NCI-H187 (cell line): ENCODE measurements at places on chromosomes 6 and 20.

DNA sequence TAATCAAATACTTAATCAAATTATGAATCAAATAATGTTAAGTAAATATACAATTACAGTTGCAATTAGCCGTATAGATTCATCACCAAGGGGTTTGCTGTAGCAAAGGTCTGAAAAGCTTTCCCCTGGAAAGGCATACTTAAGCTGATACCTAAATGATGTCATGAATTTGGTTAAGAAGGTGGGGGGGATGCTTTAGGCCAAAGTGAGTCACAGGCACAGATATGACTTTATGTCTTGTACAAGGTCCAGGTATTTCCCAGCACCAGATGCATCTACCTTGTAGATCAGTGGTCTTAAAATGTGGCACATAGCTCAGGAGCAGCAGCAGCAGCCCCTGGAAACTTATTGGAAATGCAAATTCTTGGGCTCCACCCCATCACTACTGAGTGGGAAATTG lies 557.3 kb upstream of the CDH4 start:
- DNase-seq, result no peak

DNA sequence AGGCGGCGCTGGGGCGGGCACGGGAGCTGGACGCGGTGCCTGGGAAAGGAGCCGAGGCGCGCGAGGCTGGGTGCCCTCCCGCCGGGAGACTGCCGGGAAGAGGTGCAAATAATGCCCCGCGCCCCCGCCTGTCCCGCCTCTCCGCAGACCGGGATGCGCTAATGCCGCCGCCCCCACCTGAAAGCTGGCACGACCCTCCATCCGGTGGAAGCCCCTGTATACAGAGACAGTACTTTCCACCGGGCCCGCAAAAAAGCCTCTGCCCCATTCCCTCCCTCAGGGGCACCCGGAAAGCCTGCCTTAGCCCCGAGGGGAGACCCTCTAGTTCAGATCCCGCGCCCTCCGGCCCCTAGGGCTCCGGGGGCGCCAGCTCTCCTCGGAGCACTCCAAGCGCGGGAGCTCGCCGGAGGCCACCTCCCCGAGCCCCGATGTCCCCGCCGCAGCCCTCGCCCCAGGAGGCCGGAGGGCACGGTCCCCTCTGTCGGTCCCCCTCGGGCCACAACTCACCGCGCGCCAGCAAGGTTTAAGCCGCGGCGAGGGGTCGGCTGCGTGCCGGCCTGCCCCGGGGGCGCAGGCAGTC lies 1.2 kb downstream of the GRM4 start:
- no peak for DNase-seq

DNA sequence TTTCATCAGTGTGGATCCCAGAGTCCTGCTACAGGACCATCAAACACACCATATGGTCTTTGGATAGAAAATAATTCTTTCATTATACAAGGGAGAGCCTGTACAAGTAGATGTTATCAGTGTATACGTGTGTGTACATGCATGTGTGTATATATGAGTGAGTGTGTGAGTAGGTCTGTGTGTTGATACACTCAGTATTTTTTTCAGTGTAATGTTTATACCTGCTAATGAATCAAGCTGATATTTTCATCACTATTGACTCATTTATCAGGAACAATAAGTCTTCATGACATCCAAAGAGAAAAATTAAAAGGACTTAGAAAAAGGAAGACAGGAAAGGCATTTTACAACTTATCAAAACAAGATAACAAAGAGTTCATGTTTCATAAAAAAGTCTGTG lies 66.5 kb downstream of the EPM2A start:
- DNase-seq, result no peak

- DNase-seq, result no peak
Measured at GRCh38 chr6:24879351-24879750, 56.4 kb downstream of the RIPOR2 start.

DNA sequence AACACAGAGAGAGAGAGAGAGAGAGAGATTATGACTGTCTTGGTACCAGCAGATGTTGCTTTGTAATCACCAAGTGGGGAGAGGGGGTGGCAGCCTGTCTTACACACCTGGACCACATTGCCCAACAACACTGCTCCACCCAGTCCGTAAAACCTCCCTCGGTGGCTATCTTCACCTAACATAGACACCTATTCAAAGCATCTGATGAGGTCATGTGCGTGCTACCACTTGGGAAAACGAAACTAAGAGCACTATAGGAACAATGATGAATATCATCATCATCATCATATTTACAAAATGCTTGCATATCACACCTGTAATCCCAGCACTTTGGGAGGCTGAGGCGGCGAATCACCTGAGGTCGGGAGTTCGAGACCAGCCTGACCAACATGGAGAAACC lies 24.1 kb upstream of the SALL4 start:
- DNase-seq, result no peak

GRCh38 chr6:17169291-17169690 lies 67.4 kb downstream of the STMND1 start:
- DNase-seq, result no peak

GRCh38 chr6:52815167-52816092 lies 11.8 kb upstream of the GSTA1 start:
- DNase-seq, result no peak
